NCI-H524 treated with DMSO at 0.1 percent for 48 hours (cell line): ENCODE measurements at places on chromosomes 2 and 18.

- no peak for DNase-seq
Observed at GRCh38 chr2:150832686-150833085, 345.2 kb upstream of the RND3 start.

GRCh38 chr2:89848114-89848513 lies 1156.6 kb downstream of the RPIA start:
- DNase-seq, result no peak

GRCh38 chr18:32831781-32832180 lies 59.0 kb upstream of the KLHL14 start:
- no peak for DNase-seq

GRCh38 chr18:35193316-35193715 lies 47.5 kb upstream of the ZNF397 start:
- DNase-seq, result no peak

DNA sequence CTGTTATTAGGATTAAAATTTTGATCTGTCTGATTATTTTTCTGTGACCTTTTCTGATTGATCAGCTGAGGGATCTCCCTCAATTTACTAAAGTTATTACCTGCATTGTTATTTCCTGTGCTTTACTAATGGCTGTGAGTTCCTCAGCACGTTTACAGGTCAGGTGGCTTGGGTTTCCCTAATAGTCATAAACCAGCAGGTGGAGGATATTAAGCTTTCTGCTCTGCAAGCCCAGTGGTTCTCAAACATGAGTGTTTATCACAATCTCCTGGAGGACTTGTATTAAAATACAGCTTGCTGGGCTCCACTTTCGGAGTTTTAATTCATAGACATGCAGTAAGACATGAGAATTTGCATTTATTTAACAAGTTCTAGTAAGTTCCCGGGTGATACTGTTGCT lies 22.4 kb upstream of the UGP2 start:
- DNase-seq, result no peak
